ENCODE measurements at places on chromosomes 7 and 10.

DNA sequence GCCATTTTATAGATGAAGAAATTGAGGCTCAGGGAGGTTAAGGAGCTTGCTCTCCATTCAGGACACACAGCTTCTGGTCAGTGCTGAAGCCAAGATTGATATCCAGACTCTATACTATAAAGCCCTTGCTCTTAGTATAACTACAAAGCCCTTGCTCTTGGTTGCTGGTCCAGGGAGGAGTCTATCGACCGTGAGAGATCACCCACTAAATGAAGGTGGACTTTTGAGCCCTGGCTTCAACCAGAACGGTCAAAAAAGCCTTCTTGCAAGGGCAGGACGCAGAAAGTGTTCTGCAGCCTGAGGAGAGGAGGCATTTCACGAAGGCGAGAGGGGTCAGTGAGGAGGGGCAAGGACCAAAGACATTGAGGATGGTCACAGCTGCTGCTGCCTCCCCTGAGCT, 176.3 kb downstream of the CYP26A1 start:
- no peak for DNase-seq

DNA sequence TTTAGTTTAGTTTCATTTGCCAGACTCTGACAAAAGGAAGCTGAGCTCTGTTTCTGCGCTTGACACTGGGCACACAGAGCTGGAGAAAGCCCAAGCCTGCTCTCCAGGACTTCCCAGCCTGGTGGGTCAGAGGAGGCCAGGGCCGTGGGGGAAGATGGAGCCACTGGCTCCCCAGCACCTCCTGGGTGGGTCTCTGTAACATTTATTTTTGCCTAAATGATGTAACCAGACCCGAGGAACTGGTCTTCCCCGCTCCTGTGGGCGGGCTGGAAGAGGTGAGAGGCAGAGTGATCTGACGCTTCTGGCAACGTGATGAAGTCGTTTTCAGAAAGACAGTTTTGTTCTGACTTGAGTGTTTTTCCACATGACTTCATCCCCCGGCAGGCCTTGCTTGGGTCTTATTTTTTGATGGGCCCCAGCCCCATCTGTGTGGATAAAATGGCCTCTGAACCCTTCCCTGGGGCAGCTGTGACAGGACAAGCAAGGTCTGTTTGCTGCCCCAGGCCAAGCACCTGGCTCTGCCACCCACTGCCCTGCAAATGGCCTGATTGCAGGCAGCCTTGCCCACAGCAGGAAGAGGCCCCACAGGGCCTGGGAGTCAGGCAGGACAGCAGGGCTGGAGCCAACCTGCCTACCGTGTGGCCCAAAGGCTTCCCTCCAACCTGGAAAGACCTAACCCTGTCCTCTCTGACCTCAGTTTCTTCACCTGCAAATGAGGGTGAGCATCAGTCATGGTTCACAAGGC, 304.9 kb upstream of the ZMIZ1 start:
- DNase-seq = no peak

DNA sequence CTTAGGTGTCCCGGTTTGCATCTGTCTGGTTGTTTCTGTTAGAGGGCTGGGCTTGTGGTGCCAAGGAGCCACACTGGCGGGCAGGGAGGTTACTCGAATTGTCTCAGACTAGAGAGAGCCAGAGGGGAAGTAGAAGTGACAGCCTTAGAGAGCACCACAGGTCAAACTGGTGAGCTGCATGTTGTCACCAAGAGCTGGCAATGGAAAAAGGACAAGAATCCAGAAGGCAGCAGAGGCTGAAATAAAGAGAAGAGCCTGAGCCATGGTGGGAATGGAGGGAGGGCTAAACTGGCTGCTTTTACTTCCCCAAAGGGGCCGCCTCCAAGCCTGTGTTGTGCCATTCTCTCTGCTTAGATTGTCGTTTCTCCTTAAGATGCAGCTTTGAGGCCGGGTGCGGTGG, 31.1 kb upstream of the RHBDD2 start:
- no peak for DNase-seq

GRCh38 chr7:37391791-37392672, 56.6 kb downstream of the ELMO1 start:
- DNase-seq = no peak

GRCh38 chr10:74047871-74048270, 50.0 kb downstream of the VCL start:
- DNase-seq = no peak

DNA sequence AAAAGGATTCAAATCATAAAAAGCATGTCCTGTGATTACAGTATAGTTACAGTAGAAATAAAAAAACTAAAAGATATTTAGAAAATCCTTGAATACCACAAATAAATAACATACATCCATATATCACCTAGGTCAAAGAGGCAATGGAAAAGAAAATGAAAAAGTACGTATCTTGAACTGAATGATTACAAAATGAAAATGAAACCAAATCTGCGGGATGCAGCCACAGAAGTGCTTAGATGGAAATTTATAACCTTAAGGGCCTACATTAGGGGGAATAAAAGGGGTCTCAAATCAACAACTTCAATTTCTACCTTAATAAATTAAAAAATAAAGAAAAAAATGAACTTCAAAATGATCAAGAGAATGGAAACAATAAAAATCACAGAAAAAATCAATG, 879.0 kb upstream of the CELF2 start:
- no peak for DNase-seq

DNA sequence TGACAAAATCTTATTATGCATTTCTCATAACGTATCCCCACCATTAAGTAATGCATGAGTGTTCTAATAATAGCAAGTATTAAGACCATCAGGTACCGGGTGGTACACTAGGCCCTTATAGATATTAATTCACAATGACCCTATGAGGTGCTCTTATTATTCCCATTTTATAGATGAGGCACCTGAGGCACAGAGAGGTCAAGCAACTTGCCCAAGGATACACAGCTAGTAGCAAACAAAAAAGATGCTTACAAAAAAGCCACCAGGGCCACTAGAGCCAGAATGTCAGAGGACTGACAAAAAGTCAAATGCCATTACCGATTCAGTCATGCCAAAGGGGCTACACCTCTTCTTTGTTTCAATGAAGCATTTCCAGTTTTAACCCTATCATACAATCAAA, 5.9 kb downstream of the RSU1 start:
- DNase-seq = no peak

DNA sequence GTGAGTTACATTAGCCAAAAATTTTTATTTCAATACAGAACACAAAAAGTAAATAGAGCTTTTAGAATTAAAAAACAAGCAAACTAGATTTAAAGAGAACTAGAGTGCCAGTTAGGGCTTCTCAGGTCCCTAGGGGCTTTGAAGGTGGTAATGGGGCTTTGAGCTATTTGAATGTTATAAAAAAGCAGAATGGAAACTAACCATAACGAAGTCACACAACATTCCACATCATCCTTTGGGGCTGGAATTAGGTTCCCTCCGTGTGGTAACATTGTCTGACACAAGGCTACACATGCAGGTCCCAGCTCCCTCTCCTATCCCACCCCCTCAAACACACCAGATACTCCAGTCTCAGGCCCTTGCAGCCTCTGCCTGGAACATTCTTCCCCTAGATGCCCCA, 15.3 kb downstream of the JAZF1 start:
- no peak for DNase-seq

DNA sequence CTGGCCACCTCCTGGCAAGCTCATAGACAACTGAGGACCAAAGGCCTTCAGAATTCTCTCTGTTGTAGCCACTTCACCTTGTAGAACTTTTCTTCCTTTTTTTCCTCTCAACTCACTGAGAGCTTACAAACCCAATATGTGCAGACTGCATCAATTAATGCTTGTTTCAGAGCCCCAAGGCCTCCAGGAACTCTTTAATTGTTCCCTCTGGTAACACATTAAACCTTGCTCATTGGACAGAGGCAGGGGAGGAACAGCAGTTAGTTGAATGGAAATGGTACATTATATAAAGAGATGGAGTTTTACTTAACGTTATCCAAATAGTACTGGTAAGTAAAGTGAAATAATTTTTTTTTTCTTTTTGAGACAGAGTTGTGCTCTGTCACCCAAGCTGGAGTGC, 25.2 kb downstream of the STMP1 start:
- DNase-seq = no peak

DNA sequence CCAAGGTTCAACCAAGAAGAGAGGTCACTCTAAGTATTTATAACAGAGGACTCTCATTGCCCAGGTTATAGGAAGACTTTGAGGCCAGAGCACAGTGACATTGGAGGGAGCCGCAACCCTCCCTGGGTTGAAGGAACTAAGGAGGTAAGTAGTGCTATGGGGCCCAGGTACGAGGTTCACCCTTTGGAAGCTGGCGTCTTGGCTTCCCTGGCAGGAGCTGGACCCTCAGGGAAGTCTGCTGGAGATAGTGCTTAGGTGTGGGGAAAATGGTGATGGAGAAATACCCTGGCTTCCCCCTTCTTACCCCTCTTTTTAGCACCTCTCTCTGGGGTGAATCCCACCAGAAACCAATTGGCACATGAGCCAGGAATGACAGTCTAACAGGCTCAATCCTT, 317.9 kb upstream of the ZNF32 start:
- DNase-seq = no peak

GRCh38 chr7:19853261-19853832, 79.9 kb upstream of the TMEM196 start:
- DNase-seq = peak; percentile 28

DNA sequence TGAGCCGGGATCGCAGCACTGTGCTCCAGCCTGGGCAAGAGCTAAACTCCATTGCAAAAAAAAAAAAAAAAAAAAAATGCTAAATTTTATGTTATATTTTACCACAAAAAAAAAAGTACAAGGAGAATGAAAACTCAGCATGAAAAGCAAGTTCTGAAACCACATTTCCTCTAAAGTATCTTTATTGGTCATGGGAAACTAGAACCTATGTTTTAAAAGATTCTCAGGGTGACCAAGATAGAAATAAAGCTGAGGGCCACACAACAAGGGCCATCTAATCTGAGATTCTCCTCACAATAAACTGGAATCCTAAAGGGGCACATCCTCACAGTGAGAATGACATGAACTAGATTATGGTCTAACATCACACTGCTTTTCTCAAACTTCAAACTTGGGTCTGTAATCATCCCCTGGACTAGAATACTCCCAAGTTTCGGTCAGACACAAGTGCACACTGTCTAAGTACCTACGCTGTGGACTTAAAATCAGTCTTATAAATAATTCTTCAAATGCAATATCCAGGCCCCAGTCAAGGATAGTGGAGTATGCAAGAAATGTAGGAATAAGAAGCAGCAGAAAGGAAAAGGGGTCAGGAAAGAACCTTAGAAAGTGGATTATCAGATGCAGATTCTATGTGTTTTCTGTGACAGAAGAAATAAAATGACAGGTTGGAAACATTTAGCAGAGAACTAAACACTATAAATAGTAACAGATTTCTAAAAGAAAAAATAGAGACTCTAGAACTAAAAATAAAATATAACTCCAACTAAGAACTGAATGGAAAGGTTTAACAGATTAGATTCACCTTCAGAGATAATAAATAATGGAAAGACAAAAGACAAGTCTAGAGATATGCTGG, 49.9 kb downstream of the COA1 start:
- no peak for DNase-seq

DNA sequence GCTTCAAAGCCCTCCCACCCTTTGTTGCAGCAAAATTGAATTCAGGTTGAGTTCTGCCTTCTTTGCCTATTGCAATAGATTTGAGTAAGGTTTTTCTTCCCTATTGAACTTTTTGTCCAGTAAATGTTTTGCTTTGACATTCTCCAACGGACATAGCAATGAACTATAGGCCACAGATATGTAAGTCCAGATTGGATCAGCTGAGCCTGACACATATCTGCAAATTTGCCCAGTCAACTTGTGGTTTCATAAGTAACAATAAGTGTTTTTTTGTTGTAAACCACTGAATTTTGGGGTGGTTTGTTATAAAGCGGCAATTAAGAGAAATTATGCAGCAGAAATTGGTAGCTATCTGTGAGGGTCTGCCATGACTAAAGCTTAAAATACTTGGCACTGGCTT, 332.1 kb upstream of the SORCS1 start:
- DNase-seq = no peak

GRCh38 chr10:89364531-89364930, 13.3 kb upstream of the IFIT1B start:
- DNase-seq = no peak

GRCh38 chr7:101163279-101164070, 1.9 kb downstream of the VGF start:
- peak; percentile 35 for DNase-seq

- no peak for DNase-seq
Observed at GRCh38 chr10:88551246-88551645, 31.9 kb downstream of the RNLS start.

GRCh38 chr10:34489411-34489810, 325.7 kb downstream of the PARD3 start:
- no peak for DNase-seq

GRCh38 chr10:73850211-73850610, 24.1 kb downstream of the CAMK2G start:
- DNase-seq = no peak

GRCh38 chr7:158995514-158995913, 139.2 kb downstream of the DYNC2I1 start:
- DNase-seq = no peak

GRCh38 chr10:586716-587115, 102.8 kb downstream of the DIP2C start:
- DNase-seq = no peak

- peak; percentile 66 for DNase-seq
Observed at GRCh38 chr7:77328669-77329068, 87.5 kb downstream of the GSAP start.

DNA sequence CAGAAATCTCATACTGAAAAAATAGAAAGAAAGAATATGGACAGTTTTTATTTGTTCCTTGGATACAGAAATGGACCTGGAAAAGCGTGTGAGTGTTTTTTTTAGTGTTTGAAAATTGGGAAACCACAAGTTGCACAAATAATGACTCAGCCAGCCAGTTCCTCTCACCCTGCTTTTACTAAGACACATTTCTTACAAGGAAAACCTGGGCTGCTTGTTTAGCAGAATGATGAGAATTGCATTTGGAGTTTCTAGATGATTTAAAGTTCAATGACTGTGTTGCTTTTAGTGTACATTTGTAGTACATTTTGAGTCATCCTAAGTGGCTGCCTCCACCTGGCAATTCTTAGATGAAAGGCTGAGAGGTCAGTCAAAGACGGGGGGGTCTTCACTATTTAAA, 218.7 kb downstream of the ABCA13 start:
- peak; percentile 7 for DNase-seq

DNA sequence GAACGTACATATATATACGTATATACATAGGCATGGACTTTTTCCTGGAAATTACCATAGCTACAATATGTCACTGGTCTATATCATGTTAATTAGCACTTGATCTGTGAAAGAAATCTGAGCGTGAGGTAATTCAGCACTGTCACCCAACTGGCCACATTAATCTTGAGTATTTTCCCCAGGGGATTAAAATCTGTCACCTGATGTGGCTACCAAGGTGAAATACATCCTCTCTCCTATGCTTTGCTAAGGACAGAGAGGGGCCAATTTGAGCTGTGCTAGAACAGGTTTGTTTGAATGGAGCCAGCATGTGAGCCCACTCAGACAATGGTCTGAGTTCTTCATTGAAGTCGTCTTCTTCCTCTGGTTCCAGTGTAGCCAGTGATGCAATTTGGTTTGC, 33.3 kb downstream of the CYCS start:
- no peak for DNase-seq

Measured in ELR (cell line).